ENCODE measurements at places on chromosomes 6 and 20.
A peak's percentile ranks its signal among the peaks of the same experiment; 100 is the strongest.

DNA sequence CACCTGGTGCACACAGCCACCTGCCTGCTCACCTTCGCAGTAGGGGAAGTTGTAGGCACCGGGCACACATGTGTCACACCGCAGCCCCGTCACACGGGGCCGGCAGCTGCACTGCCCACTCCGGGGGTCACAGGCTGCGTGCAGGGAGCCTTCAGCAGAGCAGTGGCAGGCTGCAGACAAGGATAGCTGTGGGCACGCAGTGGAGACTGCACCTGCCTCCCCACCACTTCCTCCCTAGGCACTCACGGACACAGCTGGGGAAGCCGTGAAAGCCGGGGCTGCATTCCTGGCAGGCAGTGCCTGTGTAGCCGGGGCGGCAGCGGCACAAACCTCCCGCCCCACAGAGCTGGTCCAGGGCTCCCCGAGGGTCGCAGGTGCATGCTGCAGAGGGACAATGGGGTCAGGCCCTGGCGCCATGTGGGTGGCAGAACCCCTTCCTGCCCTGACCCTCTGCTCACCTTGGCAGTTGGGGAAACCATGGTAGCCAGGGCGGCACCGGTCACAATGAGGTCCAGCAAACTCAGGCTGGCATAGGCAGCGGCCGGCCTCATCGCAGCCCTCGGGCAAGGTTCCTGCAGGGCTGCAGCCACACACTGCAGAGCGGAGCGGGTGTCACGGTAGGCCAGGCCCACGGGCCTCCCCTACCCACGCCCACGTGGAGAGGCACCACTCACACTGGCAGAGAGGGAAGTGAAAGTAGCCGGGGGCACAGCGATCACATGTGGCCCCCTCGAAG, 29.4 kb downstream of the LAMA5 start:
- peak; percentile 93 for DNase-seq

DNA sequence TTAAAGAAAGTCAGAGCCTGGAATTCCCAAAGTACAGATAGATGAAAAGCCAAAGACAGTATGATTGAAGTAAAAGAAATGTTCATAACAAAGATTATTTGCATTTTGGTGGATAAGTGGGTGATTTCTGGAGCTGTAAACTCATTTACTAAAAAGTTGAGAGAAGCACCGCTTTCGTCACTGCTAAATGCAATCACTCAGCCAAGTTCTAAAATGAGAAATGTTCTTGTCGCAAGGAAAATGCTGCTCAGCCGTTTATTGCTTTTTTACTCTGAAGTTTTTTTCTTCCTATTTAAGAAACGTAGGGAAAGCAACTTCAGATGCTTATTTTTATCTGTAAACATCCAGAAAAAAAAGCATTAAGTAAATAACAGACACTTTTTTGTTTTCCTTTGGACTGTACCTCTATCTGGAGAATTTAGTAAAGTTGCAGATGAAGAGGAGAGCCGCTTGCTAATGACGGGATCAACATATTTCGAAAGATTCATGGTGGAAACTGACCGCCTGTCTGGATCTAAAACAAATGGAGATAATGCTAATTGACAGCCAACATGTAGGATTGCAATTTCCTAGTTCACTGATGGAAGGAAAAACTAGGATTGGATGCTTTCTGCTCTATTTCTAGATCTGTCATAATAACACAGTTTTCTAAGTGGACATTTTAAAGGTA, 93.8 kb upstream of the BCLAF1 start:
- DNase-seq = no peak

GRCh38 chr6:64429926-64430325, 794.3 kb downstream of the PHF3 start:
- no peak for DNase-seq

DNA sequence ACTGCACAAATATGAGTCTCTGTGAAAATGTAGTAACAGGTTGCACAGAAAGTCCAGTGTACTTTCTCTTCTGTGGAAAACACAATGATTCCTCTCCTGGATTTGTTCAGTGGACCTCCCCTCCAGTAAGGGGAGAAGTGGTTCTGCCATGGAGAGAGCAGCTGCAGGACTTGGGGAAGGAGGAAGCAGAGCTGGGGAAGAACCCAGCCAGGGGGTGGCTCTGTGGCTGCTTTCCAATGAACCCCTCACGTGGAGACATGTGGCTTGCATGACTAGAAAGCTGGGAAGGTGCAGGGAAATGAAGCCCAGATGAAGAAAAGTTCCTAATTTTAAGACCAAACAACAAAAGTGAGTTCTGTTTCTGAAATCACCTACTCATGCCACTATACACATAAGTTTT, 31.9 kb downstream of the HMGN3 start:
- DNase-seq = no peak

DNA sequence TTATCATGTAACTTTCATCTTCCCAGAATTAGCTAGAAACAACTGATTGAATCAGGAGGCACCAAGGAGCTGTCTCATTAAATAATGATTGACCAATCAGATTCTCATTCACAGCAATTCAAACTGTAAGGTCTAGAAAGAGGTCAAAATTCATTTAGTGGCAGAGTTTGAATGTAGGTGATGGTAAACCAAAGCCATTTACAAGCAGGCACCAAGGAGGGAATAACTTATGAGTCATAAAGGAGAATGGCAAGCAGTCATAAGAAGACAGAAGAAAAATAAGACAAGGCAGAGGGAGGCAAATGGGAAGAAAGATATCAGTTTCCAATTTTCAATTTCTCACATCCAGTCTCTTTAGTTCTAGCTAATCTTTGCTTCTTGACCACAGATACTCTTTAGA, 52.9 kb upstream of the DEFB112 start:
- no peak for DNase-seq

GRCh38 chr6:53679446-53679933, 13.9 kb upstream of the KLHL31 start:
- peak; percentile 31 for DNase-seq

DNA sequence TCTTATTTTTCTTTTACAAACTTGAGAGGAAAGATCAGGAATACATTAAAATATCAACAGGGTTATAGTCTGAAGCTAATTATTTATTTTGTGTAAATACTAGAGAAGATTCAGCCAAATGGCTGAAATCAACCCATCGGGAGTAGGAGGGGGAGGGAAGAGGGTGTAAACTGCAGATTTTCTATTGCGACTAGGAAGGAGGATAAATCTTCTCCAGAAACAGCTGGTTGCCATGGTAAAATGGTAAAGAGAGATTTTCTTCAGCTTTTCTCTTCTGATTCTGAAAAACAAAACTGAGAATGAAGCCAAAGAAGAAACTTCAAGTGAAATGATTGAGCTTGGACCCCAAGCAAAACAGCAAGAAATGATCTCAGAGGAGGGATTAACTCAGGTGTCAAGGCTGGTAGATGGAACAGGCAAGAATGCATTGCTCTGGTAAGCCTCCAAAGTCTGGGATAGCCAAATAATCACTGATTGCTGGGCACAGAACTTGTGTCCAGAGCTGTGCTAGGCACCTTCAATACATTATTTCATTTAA, 193.5 kb upstream of the SPTLC3 start:
- DNase-seq = no peak

GRCh38 chr20:4998160-4998651, 3.1 kb downstream of the SLC23A2 start:
- peak; percentile 16 for DNase-seq

- DNase-seq = peak; percentile 14
Observed at GRCh38 chr20:18506744-18507143, 996 bp upstream of the SEC23B start.

DNA sequence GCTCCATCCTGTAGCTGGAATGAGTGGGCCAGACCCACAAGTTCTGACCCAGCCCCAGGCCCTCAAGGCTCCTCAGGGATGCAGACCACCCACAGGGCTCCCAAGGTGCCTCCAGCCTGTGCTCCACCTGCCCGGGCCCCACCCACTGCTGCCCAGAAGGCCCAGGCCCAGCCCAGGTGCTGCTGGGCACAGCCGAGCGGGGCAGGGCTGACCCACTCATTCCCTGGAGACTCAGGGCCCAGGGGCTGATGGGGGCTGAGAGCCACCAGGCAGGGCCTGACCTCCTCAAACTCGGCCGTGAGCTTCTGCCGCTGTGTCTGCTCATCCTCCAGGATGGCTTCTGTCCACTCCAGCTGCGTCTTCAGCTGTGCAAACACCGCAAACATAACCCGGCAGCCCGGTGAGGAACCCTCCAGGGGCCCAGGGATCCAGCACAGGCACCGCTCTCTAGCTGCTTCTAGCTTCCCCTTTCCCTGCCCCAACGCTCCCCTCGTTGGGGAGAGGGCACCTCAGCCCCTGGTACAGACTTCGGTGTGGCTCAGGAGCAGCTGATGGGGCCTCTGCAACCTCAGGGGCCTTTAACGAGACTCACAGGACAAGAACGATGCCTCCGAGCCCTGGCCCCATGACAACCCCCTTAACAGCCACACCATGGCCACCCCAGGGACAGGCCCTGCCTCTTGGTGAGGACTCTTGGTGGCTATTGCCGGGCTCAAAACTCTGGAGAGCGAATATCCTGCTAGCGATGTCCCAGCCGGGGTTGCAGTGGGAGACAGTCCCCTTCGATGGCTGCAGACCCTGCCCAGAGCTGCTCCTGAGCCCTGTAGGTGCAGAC, 46.0 kb downstream of the DSTN start:
- DNase-seq = no peak

DNA sequence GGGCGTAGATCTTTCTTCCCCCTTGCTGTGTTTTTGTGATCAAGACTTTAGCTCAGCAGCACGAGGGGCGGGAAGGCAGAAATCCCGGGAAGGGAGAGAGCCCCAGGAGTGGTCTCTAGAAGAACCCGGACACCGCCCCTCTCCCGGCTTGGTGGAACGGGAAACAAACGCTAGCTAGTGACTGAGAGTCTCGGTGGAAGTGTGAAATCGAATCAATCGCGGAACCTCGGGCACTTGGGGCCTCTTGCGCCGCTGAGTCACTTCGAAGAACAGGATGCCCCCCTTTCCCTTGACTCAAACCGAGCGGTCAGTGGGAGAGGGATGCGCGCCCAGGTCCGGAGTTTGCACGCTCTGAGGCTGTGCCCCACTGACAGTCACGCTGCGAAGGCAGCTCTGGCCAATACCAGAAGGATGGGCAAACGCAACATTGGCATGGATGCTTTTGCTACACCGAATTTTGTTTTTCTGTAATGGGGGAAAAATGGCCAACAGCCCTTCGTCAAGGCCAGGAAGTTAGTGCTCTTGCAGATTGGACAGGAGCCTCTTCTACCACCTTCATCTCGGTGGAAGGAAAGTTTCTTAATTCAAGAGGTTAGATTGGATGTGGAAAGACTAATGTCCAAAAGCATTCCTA, 1.6 kb upstream of the OLIG3 start:
- DNase-seq = no peak

GRCh38 chr6:45477790-45478189, 100.1 kb upstream of the SUPT3H start:
- DNase-seq = peak; percentile 58

DNA sequence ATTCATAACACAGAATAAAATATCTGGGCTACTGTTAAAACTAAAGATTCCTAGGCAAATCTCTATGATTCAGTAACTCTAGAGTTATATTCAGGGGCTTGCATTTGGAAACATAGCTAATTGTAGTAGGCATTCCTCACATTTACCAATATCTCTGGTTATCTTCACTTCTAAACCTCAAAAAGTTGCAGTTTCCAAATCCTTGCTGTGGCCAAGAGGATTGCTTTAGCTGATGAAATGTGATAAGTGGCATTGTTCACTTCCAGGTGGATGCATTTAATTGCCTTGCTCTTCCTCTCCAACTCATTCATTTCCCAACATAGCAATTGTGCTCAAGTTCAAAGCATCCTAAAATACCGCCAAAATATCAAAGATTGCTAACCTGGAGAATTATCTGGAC, 246.6 kb downstream of the GRIK2 start:
- DNase-seq = no peak

DNA sequence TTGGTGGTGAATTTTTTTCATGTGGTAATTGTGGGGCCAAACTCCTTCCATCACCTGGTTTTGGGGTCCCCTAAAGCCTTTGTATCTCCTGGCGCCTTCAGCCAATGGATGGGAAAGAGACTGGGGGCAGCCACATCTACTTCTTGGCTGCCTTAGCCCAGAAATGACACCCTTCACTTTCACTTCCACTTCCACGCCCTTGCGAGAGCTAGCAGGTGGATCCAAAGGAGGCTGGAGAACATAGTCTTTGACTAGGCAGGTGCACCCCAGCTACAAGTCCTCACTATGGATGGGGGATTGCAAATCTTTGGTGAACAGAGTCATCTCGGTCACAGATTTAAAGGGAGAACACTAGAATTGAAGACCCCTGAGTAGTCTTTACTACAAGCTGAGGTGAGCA, 70.8 kb downstream of the NDUFAF5 start:
- peak; percentile 51 for DNase-seq

DNA sequence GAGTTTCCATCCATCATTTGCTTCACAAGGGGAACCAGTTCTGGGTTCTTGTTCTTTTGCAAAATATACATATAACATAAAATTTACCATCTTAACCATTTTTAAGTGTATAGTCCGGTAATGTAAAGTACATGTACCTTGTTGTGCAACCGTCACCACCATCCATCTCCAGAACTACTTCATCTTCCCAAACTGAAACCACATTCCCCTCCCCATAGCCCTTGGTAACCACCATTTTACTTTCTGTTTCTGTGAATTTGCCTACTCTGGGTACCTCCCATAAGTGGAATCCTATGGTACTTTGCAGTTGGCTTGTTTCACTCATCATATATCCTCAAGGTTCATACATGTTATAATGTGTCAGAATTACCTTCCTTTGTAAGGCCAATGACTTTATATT, 70.3 kb upstream of the DSP start:
- peak; percentile 47 for DNase-seq

DNA sequence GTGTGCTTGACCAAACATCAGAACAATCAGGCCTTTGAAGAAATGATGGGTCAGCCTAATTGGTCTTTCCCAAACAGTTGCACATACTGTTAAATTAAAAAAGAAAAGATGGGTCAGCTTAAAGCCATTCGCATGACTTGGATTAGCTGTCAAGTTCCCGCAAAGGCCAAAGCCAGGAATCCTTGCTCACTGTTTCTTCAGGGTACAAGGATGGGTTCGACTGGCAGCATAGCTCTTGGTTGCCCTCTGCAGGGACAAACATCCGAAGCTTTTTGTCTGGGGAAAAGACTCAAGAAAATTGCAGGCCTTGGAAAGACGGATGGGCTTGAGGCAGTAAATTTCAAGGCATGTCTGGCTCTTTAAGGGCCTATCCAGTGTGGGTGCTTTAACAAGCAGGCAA, 168.0 kb downstream of the HDGFL1 start:
- peak; percentile 7 for DNase-seq

GRCh38 chr6:116221067-116221466, 32.8 kb downstream of the TSPYL4 start:
- DNase-seq = no peak

- no peak for DNase-seq
Observed at GRCh38 chr6:15297895-15298590, 52.2 kb downstream of the JARID2 start.

DNA sequence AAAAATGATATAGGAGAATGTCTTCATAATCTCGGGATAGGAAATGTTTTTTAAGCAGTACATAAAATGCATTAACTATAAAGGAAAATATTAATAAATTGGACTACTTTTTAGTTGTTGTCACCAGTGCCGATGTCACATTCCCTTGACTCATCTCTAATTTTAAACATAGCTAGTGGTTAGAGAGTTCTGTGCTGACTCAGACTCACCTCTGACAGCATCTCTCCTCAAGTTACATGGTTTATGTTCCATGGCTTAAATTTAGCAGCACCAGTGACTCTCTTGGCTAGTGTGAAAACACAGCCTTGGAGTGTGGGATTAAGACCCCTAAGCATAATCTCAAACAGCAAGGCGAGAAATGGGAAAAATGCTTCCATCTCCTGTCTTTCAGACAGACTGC, 311.8 kb upstream of the MMS22L start:
- no peak for DNase-seq
